ENCODE measurements at places on chromosomes 6 and 20.

DNA sequence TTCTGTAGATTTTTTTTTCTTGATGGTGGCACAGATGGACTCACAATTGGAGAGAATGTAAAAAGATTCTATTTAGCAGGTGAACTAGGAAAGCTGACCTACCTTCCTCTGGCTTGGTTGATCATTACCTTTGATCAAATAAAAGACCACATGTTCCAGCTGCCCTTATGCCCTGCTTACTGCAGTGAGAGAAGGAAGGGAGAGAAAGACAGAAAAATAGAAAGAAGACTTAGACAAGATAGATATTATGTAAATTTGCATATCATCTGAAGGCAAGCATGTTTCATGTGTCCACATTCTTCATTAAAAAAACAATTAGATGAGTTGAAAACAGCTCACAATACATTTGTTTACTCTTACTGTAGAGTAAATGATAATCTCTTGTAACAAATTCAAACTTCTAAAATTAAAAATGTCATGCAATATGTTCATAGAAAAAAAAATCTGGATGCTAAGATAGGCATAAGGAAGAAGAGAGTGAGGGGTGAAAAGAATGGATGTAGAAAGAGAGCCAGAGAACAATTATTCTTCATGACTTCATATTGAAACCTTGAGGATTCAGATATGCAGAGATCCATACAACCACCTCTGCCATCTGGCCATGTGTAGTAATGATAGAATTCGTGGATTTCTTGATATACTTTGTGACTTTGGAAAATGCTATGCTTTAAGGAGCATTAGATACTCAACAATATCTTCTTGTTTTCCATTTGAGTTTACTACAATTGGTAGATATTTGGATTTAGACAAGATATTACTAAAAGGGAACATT lies 71.7 kb downstream of the RFX6 start:
- DNase-seq = no peak

DNA sequence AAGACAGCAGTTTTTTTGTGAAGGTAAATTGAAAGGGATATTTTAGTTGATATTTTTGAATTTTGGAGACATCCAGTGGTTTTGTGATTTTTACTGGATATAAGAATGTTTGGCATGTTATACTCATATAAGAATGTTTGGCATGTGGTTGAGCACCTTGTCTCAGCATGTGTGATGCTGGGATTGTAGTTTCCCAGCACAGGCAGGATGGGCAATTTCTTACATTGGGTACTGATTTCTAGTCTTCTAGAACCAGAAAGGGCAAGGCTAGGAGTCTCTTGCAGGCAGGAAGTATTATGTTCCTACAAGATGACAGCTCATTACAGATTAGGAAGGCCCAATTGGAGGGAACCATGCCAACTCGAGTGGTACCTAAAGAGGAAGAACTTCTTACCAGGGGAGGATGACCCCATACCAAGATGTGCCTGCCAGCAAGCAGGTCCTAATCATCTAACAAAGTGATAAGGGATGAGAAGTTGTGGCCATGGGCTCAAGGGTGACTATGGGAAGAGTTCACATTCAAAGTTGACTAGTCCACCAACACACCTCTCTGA lies 377.8 kb downstream of the UTRN start:
- DNase-seq = no peak

DNA sequence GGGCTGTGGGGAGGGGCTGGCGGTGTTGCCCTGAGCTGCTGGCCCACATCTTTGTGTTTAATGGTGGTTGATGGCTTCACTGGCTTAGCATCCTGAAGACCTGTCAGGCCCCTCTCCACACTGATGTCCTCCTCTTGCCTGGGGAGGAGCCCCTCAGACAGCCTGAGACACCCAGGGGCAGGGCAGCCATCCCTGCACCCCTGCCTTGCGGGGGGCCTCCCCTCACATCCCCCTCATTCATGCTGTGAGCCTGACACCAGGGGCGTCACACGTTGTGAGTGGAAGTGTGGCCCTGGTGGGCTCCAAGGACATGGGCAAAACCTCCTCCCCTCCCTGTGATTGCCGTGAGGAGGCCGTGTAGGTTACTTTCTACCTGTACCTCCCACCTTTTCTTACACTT lies 152.7 kb downstream of the DTNBP1 start:
- no peak for DNase-seq

DNA sequence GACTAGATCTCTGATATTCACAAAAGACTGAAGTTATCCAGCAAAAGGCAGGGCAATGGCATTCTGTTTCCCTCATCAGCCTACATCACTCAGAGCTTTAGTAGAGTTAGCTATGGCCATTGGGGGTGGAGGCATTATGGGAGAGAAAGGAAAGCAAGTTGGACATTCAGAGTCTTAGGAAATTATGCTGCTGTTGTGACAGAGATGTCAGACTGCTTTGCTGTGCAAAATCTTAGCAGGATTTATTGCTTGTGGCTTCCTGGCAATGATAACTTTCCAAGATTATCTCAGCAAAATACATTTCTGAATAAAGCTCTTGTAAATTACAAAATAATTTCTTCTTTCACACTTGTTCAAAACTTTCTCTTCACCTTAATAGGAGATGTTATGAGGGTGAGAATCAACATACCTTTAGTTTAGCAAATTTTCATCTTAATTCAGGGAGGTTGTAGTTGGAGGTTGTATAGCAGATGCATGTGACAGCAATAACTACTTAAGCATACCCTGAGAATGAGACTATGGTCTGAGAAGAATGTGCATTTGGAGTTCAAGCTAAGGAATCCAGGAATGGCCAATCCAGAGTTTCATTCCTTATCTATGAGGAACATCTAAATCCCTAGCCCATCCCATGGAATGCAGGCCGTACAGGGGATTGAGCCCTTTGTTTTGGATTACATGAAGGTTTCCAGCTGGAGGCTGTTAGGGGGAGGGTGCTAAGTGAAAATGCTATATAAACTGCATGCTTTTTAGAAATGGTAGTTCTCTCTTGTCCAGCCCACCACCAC lies 179.8 kb downstream of the HAO1 start:
- no peak for DNase-seq

DNA sequence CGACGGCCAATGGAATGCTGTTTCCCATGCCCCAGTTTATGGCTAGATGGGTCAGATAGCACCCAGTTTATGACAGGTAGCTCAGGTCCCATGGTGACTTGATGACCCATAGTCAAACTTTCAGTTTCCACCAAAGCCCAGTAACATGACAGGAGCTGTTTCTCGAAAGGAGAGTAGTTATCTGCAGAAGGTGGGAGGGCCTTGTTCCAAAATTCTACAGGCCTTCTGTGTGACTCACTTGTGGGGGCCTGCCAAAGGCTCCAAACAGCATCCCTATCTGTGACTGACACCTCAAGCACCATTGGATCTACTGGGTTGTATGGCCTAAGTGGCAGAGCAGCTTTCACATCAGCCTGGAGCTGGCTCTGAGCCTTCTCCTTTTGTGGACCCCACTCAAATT lies 379.7 kb upstream of the MANEA start:
- no peak for DNase-seq

DNA sequence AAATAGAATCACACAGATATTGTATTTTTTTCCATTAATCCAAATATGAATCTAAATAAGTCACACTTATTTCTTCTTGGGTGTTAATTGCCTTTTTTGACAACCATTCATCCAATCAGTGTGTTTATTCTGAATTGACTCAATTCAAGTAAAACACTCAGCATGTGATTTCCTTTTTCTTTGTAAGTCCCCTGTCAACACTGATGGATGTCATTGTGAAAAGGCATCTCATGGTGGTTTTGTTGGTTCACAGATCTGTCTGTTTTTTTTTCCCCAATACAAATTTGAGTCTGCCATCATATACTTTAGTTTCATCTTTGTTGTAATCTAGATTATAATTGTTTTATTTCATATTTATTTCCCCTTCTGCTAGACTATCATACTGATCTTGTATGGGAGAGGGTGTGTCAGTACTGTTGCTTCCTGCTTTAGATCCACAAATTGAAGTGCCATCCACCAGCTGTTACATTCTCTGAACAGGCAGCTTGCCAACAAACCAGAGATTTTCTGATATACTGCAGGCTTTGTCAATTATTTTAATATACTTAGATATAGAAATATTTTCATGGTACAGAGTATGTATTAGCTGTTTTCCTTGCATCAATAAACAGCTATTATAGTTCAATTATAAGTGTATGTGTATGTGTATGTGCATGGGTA lies 64.2 kb upstream of the FLRT3 start:
- no peak for DNase-seq

- no peak for DNase-seq
Observed at GRCh38 chr20:50277064-50277415, 86.4 kb downstream of the CEBPB start.

DNA sequence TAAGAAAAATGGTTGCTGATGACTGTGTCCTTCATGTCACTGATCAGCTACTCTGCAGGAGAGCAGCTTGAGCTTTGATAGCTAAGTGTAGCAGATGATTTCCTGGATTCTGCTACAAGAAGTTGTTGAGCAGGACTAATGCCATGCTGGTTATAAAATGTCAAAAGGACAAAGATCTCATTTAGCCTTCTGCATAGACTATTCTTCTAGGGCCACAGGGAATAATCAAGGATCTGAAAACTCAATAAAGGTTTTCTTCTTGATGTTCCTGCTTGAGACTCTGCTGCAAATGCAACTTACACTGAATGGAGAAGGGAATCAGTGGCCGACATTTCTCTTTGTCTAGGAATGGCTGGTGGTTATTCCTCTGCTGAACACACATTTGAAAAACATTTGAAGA lies 360.3 kb upstream of the PTCHD4 start:
- no peak for DNase-seq

- DNase-seq = no peak
Observed at GRCh38 chr6:116278854-116279231, 887 bp downstream of the TSPYL1 start.

GRCh38 chr6:146211646-146212045 lies 182.8 kb downstream of the GRM1 start:
- DNase-seq = no peak
